ENCODE measurements at places on chromosomes 5 and 9.

- DNase-seq: no peak
Measured at GRCh38 chr9:114434878-114435311, 47.1 kb upstream of the AKNA start.

GRCh38 chr5:77985247-77985646 is 209.1 kb upstream of the TBCA start:
- no peak for DNase-seq

DNA sequence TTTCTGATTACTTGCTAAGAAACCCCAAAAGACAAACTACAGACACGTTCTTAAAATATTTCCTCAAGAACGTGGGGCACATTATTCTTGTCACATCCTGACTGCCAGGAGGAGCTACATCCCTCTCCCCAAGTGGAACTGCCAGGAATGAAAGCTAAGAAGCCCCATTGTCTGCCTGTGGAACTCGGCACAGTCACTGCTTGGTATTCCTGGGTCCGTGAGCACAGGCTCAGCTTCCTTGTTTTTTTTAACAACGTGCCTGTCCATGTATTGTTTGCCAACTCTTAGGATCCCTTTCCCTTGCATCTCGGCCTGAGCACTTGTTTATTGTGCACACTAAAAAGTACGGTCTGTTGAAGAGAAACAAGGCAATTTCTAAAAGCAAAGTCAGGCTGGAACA is 47.0 kb upstream of the SELENOP start:
- no peak for DNase-seq

DNA sequence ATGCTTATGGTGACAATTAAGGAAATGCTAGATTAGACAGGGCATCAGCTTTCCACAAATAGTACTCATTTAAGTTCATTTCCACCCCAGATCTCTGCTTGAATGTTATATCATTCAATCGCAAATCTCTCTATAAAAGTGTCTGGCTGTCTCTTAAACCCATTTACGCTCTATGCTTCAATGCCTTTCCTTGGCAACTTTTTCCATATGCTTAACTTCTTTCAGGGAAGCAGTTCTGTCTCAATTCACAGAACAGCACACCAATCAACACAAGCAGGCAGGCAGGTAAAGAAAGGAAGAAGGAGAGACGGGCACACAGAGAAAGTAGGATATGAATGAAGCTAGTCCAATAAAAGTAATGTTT is 243.1 kb downstream of the DENND1A start:
- DNase-seq: no peak

DNA sequence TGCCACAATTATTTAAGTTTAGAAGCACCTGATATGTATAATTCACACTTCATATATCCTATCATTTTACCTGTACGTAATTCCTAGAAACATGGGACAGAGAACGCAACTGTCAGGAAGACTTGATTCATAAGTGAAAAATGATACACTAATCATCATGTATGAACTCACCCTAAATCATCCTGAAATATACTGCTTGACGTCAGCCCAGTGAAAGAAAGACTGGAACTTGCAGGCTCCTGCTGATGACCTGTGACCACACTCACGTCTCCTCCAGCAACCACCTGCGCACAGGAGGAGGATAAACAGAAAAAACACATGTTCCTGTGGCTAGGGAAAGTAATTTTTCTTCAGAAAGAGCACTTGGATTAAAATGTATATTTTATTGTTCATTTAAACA is 169.7 kb downstream of the MPDZ start:
- DNase-seq: no peak

DNA sequence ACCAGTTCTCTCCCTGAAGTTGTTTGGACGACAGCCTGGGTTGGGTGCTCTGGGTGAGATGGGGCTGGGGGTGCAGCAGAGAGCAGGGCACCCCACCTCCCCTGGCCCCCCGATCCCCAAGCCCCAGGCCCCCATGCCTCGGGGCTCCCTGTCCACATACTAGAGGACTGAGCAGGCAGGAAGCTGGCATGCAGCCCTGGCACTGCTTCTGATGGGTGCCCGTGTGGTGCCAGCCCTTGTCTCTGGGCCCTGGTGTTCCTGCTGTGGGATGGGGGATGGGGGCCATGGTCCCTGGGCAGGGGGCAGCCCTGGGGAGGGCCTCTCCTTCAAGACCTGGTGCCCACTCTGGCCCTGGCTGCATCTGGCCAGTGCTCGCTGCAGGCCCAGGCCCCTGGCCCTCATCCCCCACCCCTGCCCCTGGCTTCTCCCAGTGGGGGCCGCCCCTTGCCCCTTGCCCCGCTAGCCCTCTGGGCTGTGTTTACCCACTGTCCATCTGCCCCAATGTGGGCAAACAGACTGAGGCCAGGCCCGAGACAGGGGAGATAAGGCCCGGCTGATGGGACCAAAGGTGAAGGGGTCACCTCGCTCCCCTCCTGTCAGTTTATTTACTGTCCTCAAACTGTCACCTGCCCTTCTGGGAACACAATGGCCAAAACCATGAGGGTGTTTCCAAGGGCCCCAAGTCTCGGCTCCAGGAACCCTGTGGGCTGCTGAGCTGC is 67.3 kb upstream of the RXRA start:
- DNase-seq: no peak

DNA sequence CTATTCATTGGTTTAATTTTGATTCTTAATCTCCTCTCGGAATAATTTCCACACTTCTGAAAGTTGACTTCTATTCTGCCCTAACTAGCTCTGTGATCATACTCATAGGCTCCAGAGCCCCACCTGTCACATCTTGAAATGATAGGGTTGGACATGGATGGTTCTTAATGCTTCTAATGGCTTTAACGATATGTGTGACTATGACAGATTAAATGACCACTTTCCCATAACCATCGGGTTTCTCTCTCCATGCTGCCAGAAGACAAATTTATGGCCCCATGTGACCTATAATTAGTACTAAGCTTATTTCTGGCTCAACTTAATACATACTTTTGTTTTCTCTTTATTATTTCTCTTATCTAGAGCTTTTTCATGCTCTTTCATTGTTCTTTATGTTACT is 251.1 kb upstream of the TUT7 start:
- DNase-seq: no peak

Measured in activated T-cell treated with anti-CD3 and anti-CD28 coated beads, Interleukin-2, amount 50 U/mL, for 72 hours (primary cell).